Nephron progenitor cell (in vitro differentiated cells): ENCODE measurements at places on chromosomes 4 and X.

GRCh38 chr4:24496597-24496996 is 87.8 kb downstream of the DHX15 start:
- no peak for DNase-seq

- no peak for DNase-seq
These were observed 200.9 kb upstream of the PPP1R2C start for GRCh38 chrX:42978655-42979379.

DNA sequence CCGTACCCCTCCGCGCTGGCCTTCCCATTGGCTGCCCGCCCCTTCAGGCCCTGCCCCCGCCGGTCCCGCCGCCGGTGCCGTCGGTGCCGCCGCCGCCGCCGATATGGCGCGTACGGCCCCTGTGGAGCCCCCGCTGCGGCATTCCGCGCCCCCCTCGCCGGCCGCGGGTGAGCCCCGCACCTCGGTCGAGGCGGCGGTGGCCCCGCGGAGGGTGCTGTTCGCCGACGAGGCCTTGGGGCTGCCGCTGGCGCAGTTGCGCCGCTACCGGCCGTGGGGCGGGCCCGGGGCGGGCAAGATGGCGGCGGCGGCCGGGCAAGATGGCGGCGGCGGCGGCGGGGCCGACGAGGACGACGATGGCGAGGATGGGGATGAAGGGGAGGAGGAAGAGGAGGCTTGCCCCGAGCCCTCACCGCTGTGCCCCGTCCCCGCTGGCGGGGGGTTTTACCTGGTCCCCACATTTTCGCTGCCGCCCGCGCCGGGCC is at the start of gene PPP1R3F:
Gene PPP1R3F, plus strand, starts transcription at position 27 of the 482 bp plus-strand sequence. Its CDS starts 77 bp downstream, at position 104.
- DNase-seq: no peak

DNA sequence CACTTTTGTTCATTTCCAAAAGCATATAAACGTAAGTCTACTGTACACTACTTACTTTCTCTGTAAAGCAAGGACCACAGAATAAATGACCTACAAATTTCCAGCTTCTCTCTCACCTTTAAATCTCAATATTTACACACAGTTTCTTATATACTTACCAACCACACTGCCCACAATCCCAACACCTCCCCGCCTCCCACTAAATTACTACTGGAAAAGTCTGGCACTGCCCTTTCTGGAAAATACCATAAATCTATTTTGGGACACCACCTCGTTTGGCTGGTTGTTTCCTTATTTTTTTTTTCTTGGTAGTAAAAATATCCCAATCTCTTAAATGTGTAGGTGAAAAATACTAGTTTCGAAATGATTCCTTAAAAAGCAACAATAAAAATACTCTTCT is 19.6 kb downstream of the FAT1 start:
- DNase-seq: no peak

GRCh38 chr4:150906987-150907633 is 108.0 kb downstream of the LRBA start:
- no peak for DNase-seq
